ENCODE measurements at places on chromosomes 1 and 21.

GRCh38 chr1:63316598-63316983 lies 5.8 kb upstream of the FOXD3 start:
- no peak for DNase-seq

DNA sequence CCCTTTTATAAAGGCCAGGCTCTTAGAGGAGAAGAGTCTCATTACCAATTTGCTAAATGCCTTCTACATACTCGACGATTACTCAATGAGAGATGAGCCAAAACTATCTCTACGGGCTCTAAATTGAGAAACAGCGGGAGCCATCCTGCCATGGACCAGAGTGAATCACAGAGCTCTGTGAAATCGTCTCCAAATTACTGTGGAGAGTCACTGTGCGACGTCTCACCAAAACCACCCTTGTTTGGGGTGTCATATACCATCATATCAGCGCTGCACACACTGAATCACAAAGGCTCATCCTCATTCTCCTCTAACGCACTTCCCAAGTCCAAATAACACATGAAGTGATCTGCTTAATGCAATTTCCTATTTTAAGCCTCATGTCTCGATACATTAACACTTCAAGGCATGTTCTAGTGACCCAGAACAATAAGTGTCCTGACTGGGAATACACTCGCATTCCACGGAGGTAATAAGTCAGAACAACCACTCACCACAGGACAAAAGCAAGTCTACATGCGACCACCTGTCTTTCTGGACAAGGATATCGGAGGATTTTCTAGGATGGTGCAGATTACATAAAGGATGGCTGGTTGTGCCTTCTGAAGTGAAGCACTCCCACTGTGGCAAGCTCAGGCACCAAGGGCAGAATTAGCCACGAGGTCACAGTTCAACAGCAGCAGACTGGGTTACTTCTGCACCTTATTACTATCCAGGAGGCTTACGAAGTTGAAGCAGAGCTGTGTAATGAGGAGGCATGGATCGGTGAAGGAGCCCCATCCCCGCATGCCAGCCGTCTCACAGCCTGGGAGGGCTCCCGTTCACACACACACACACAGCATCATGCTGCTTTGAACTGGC lies 44.3 kb downstream of the NID1 start:
- DNase-seq, result no peak

DNA sequence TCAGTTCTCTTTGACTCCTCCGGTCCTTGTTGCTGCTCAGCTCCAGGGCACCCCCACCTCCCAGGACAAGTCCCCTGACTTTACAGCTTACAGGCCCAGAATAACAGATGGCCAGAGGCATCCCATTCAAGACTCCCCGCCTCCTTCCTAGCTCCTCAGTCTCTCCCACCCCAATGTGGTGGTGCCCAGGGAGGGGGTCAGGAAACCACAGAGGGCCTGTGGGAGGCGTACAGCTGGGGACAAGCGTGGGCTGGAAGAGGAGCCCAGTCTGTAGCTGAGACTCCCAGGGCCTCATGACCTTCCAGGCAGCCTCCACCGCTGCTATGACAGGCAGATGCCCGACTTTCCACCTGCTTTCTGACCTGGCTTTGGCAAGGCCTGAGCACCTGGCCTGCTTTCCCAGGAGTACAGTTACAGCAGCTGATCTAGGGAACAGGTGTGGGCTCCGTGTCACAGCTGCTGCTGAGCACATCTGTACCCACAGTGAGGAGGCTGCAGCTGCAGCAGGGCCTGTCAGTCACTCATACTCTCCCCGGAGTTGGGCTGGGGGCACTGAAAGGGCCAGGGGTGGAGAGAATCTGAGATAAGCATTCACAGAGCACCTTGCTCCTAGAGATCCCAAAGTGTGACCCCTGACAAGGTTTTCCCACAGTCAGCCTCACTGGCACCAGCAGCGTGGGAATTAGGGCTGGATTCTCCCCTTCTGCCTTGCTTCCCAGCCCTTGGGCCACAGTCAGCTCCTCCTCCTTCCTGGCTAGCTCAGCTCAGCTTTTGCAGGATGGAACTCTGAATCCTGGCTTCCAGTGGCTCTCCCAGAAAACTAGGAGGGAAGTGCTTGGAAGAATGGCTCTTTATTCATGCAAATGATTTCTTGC lies 7.1 kb upstream of the NAV1 start:
- no peak for DNase-seq

DNA sequence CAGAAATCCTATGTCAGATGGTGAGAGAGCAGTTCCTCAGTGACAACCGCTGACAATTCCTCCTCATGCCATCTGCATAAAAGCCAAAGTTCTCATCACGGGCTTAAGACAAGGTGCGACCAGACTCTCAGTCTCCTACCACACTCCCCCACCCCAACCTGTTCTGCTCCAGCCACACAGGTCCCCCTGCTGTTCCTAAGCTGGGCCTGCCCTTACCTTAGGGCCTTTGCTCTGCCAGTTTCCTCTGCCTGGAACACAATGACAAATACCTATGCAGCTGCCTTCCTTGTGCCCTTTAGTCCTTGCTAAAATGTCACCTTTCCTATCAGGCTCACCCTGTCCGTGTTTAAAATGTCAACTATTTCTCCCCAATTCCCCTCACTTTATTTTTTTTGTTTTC lies 382.2 kb downstream of the NTNG1 start:
- no peak for DNase-seq

- no peak for DNase-seq
Observed at GRCh38 chr1:237235091-237235490, 193.1 kb downstream of the RYR2 start.

DNA sequence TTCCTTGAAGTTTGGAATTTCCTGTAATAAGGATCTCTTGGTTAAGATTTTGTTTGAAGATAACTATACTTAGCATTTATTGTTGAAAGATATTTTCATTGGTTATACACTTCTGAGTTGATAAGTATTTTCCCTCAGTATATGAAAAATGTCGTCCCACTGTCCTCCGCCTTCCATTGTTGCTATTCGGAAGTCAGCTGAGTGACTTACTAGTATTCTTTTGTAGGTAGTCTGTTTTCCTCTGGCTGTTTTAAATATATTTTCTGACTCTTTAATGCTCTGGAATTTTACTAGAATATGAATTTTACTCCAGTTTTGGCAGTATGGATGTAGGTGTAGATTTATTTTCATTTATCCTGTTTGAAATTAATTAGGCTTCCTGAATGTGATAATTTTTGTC lies 498.7 kb upstream of the NFIA start:
- DNase-seq, result no peak

DNA sequence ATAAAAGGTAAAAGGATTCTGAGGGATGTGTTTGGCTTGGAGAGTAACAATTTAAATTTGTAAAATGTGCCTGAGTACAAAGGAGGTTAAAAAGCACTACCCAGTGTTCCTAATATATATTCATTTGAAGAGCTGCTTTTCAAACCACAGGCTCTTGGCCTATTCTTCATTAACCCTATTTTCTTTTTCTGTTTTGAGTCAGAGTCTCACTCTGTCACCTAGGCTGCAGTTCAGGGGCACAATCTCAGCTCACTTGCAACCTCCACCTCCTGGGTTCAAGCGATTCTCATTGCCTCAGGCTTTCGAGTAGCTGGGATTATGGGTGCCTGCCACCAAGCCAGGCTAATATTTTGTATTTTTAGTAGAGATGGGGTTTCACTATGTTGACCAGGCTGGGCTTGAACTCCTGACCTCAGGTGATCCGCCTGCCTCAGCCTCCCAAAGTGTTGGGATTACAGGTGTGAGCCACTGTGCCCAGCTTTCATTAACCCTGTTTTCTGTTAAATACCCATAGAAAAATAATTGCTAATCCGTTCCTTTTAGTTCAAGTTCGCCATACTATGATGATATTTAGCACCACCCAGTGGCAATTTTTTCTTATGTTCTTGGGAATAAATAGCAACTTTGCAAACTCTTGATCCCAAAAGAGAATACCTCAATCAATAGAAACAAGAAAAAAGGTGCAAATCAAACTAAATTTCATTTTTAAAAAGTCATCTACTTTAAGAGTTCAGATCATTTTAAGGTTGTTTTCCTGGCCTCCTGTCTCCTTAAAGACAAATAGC lies 30.5 kb downstream of the ZBTB8OS start:
- DNase-seq, result no peak

- DNase-seq, result no peak
Observed at GRCh38 chr21:27108228-27108627, 141.3 kb upstream of the ADAMTS5 start.

DNA sequence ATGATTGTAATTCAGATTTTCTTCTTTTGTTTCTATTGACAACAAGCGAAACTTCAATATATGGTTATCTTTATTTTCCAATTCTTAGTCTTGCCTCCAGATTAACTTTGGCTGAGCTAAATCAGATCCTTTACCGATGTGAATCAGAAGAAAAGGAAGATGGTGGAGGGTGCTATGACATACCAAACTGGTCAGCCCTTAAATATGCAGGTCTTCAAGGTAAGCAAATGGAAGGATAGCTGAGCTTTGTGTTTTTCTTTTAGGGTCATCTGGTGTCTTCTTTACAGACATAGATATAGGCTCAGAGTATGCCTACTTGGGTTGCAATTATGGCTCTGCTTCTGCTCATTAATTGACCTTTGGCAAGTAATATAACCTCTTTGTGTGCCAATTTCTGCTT lies 37.7 kb downstream of the AGL start:
- no peak for DNase-seq

- DNase-seq, result no peak
Observed at GRCh38 chr1:245105815-245106410, 48.9 kb upstream of the KIF26B start.
